Globus pallidus (tissue), 1 donor: ENCODE measurements at places on chromosomes 4 and X.

- no peak for DNase-seq
Observed at GRCh38 chr4:113919611-113920010, 59.8 kb downstream of the ARSJ start.

GRCh38 chr4:77881460-77882295 lies 19.0 kb downstream of the MRPL1 start:
- DNase-seq: no peak

DNA sequence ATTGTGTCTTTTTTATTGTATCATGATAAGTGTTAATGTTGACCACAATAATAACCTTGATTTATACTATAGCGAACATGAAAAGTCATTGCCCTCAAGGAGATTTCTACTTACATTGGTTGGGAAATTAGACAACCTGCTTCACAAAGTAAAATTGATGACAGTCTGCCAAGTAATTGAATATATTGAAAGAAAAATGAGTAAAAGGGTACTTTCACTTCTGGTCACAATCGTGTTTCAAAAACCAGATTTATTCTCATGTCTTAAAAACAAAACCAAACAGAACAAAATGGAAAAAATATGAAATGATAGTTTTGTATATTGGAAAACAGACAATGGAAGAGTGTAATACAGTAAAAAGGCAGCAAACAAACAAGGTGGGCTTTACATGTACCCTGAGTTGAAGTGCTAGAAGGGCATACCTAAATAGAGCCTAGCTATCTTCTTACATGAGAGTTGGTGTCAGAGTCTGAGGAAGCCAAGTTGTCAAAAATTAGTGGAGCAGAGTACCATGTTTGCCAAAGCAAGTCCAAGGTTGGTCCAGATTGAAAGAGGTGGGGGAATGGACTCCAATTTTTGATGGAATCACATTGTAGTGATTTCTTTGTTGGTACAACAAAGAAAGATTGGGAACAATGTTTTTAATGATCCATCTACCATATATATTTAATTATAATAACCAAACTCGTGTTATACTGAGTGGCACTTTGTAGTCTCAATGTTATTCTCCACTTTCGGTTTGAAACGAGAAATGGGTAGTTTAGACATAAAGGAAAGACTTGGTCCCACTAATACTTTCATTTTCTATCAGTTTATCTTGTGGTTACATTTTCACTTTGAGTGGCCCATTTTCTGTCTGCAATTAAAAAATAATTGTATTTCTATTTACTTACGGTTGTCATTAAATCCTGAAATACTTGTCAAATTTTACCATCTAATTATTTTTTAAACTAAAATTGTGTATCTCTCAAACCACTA lies 775.6 kb downstream of the STIM2 start:
- no peak for DNase-seq

GRCh38 chrX:110759785-110760184 lies 35.8 kb downstream of the CHRDL1 start:
- no peak for DNase-seq

GRCh38 chr4:8108261-8108660 lies 50.4 kb downstream of the ABLIM2 start:
- no peak for DNase-seq

DNA sequence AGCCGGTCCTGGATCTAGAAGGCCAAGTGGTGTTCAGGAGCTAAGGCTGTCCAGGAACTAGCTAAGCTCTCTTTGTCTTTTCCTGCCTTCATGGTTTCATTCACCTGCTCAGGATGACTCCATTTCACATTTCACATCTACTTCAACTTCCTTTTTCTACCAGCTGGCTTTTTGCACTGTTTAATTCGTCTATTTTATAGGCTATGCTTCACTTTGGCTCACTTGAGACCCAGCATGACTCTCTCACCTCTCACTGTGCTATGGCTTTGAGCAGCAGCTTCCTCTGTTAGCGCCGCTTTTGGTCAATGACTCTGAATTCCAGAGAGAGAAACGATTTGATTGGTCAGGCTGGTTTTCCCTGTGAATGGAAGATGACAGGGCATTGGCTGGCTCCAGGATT lies 213.5 kb upstream of the CLNK start:
- DNase-seq: no peak

DNA sequence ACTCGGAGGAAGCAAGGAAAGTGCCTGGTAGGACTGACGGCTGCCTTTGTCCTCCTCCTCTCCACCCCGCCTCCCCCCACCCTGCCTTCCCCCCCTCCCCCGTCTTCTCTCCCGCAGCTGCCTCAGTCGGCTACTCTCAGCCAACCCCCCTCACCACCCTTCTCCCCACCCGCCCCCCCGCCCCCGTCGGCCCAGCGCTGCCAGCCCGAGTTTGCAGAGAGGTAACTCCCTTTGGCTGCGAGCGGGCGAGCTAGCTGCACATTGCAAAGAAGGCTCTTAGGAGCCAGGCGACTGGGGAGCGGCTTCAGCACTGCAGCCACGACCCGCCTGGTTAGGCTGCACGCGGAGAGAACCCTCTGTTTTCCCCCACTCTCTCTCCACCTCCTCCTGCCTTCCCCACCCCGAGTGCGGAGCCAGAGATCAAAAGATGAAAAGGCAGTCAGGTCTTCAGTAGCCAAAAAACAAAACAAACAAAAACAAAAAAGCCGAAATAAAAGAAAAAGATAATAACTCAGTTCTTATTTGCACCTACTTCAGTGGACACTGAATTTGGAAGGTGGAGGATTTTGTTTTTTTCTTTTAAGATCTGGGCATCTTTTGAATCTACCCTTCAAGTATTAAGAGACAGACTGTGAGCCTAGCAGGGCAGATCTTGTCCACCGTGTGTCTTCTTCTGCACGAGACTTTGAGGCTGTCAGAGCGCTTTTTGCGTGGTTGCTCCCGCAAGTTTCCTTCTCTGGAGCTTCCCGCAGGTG lies 637 bp downstream of the AR start:
- DNase-seq: no peak

- peak; percentile 24 for DNase-seq
Observed at GRCh38 chrX:12319003-12319519, 180.8 kb downstream of the FRMPD4 start.

DNA sequence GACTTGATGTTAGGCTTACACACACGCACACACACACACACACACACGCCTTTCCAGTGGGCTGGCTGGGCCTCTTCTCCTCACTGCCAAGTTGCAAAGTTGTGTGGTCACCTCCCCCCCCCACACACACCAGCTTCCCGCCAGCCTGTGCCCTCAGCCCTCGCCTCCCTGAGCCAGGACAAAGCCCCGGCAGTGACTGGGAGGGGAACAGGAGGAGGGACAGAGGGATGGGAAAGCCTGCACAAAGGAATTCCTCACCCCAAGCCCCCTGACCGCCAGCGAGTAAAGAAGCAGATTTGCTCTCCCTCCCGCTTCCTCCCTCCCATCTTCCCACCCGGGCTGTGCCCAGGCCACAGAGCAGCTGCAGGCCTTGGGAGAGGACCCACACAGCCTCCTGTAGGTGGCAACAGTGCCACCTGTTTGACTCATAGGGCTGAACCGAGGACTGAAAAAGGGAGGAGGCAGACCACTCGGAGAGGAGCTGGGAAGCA lies at the start of gene GDPD2:
Gene GDPD2, plus strand, starts transcription at position 464 of the 491 bp plus-strand sequence. CDS start 1,671 bp downstream, outside the sequence.
- peak; percentile 35 for DNase-seq

- DNase-seq: no peak
Observed at GRCh38 chr4:107276052-107276451, 239.9 kb upstream of the DKK2 start.

DNA sequence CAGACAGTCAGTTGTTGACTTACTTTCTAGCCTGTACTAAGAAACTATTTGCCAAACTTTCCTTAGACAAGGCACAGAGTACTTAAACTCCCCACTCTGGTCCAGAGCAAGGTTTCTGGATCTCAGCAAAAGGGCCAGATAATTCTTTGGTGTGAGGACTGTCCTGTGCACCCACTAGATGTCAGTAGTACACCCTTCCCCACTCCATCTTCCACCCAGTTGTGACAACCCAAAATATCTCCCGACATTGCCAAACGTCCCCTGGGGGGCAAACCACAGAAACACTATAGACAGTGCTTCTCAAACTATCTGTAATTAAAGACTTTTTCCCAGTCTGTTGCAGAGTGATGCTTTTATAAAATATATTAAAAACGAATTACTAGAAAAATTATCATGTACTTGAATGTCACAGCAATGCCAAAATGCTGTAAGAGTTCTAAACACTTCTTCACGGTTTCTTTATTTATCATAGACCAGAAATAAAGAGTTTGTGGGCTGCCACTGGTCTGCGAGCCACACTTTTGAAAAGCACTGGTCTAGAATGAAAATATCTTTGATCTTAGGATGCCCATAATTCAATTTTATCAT lies 203.5 kb downstream of the PRDM5 start:
- DNase-seq: peak; percentile 4

DNA sequence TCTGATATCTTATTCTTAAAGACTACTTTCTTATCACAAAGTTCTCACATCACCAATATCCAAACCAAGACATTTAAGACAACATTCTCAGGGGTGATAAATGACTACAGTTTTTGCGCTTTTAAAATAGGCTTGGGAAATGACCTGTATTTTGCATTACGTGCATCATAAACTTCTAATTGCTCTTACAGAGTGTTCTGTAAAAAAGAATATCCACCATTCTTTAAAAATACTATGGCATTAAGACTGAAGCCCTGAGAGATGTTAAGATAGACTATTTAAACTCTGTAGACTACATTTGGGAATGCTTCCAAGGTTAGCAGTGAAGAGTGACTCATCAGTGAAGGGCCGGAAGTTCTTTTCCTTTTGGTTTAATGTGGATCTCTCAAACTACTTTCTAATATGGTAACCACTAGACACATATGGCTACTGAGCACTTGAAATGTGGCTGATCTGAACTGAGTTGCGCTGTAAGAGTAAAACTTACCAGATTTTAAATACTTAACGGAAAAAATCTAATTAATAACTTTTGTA lies 518.8 kb upstream of the FTHL17 start:
- DNase-seq: no peak

- no peak for DNase-seq
Observed at GRCh38 chr4:13922459-13922858, 294.9 kb upstream of the BOD1L1 start.

DNA sequence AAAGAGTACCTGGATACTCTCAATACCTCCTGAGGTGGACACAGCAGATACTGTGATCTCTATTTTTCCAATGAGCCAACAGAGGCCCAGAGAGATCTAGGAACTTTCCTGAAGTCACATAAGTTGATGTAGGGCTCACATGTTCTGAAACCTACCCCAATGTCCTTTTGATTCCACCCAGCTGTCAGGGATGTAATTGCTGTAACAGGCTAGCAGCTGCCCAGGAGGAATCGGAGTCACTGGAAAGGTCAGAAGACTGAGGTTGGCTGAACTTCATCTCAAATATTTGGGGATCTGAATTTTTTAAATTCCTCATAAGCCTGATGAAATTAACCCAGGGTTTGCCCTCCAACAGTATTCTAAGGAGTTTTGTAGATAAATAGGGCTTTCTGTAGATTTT lies 52.5 kb upstream of the PROM1 start:
- no peak for DNase-seq

DNA sequence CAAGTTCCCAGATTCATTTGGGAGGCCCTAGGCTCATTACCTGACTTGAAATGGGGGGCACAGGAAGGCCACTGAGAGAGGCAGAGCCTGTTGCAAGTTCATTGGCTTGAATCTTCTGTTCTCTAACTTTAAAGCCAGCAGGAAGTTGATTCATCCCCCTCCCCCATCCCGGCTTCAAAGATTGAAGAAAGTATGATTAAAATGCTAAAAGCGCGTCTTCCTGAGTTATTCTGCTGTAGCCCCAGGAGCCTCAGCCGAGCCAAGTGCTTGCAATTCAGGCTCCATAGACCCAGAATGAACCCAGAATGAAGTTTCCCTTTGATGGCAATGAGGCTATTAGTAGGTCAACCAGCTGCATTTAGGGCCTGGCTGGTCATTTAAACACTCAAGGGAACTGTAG lies 14.7 kb downstream of the CHST7 start:
- no peak for DNase-seq

DNA sequence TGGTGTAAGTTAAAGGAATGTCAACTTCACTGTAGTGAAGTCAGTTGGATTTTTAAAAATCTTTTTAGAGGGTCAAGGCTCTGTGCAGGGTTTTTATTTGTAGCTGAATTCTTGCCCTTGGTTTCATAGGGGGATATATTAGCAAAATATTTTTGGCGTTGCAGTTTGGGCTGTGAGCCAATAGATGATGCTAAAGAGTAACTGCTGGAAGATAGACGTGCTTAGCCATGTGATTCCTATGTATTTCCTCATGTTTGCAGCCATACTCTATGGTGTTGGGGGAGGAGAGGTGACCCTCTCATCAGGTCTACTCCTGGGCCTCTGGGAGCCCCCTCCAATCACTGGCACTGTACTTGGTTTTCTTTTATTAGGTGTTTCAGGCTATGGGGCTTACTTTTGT lies 246.7 kb upstream of the ARHGAP24 start:
- no peak for DNase-seq

GRCh38 chrX:63402106-63402505 lies 51.0 kb upstream of the SPIN4 start:
- DNase-seq: no peak

DNA sequence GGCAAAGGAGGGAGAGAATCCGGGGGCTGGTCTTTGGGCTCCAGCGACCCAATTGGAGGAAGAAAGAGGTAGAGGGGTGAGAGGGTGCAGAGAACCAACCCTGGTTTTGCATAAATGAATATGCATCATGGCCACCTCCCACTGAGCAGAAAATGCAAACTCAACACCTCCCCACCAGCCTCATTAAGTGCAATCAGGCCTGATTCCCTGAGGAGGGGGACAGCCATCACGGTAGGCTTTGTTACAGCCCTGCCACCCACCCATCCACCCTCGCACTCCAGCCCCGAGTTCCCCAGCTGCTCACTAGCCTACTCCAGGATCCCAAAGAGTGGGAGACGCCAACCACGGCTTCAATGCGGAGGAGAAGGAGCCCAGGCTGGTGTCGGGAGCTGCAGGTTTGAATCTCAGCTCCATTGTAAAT lies 48.3 kb upstream of the MAN2B2 start:
- DNase-seq: no peak

- DNase-seq: no peak
Observed at GRCh38 chrX:12360986-12361598, 222.8 kb downstream of the FRMPD4 start.

- DNase-seq: no peak
Observed at GRCh38 chr4:81816031-81816761, 344.5 kb upstream of the RASGEF1B start.
